ENCODE measurements at places on chromosomes 6 and 20. TPM values are rescaled to one million over a fixed set of nuclear protein-coding genes. Genes with fewer than 3 reads are reported as not detected.
A peak's percentile ranks its signal among the peaks of the same experiment; 100 is the strongest.

The SLC22A1 gene
- not detected for polyA plus RNA-seq

- no peak for DNase-seq
These were observed 169.2 kb downstream of the ZFAND3 start for GRCh38 chr6:37988696-37989095.

The NUDT3 gene
- 10.2 TPM for polyA plus RNA-seq

DNA sequence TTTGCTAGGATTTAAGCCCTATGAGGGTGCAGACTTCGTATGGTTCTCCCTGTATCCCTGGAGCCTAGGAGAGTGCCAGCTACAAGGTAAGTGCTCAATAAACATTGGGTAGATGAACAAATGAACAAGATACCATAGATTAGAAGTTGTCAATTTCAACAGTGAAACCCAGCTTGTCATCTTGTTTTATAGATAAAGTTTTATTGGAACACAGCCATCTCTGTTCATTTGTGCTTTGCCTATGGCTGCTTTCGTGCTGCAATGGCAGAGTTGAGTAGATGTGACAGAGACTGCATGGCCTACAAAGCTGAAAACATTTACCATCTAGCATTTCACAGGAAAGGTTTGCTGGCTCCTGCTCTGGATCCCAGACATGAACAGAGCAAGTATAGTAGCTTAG is 5.6 kb downstream of the DAAM2 start:
- DNase-seq = no peak

- DNase-seq = no peak
These were observed 9.9 kb downstream of the PROCR start for GRCh38 chr20:35181731-35182130.

The HEY2 gene
- 0.20 TPM for polyA plus RNA-seq

GRCh38 chr6:43286980-43287716 is 10.9 kb upstream of the SLC22A7 start:
- no peak for DNase-seq

- peak; percentile 22 for DNase-seq
These were observed 131.8 kb upstream of the PROKR2 start for GRCh38 chr20:5448449-5449118.

Data from CD4-positive, alpha-beta memory T cell (primary cell).